CD8-positive, alpha-beta memory T cell (primary cell): ENCODE measurements at places on chromosomes 2 and 18. TPM values are rescaled to one million over a fixed set of nuclear protein-coding genes. Genes with fewer than 3 reads are reported as not detected.

Gene MAB21L4
- total RNA-seq: not detected

Gene CAVIN2
- total RNA-seq: not detected

Gene CYP27A1
- 1.2 TPM for total RNA-seq

Gene SERPINB13
- not detected for total RNA-seq

Gene TEX44
- not detected for total RNA-seq

Gene SLC35G4
- total RNA-seq: not detected

Gene PKDCC
- 0.28 TPM for total RNA-seq

- no peak for DNase-seq
These were observed 12.5 kb upstream of the PLEKHM3 start for GRCh38 chr2:208037564-208038487.

DNA sequence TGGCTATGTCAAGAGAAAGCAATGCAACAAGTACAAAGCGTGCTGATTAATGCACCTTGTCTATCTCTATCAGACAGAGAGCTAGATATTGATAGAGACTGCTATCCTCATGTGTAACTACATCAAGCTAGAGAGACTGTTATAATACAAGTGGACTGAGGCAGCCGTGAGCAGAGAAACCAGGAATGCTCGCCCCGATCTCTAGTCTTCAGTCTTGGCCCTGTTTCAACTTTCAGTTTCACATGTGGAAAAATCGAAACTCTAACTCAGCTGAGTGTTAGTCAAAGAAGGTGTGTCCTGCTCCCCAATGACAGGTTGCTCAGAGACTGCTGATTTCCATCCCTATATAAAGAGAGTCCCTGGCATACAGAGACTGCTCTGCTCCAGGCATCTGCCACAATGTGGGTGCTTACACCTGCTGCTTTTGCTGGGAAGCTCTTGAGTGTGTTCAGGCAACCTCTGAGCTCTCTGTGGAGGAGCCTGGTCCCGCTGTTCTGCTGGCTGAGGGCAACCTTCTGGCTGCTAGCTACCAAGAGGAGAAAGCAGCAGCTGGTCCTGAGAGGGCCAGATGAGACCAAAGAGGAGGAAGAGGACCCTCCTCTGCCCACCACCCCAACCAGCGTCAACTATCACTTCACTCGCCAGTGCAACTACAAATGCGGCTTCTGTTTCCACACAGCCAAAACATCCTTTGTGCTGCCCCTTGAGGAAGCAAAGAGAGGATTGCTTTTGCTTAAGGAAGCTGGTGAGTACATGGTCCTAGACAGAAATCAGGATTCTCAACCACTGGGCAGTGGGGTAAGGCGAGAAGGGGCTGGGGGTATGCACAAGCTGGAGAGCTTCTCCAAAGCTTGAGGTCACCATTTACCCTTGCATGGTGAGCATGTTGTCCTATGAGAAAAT is at the start of gene RSAD2:
Gene RSAD2 (plus strand): TSS at position 376 of the 903 bp plus-strand sequence. CDS start 24 bp downstream, at position 400.
- DNase-seq: peak; percentile 58

DNA sequence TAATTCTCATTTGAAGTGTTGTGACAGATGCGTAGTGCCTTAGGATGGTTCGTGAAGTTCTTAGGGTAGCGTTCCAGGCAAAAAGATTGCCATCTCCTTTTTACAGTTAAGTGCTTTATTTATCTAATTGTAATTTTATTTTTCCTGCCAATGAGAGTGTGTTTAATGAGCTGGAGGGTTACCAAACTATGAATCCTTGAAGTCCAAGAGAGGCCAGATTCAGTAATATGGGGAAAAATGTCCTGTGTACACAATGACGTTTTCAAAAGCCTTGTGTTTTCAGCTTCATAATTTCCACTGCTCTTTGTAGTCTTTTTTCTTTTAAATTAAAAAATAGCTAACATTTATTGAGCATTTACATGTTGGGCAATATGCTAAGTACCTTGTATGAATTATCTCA is 23.8 kb downstream of the ACYP2 start:
- DNase-seq: no peak

GRCh38 chr18:63997606-63998005 is 27.7 kb downstream of the SERPINB8 start:
- no peak for DNase-seq

DNA sequence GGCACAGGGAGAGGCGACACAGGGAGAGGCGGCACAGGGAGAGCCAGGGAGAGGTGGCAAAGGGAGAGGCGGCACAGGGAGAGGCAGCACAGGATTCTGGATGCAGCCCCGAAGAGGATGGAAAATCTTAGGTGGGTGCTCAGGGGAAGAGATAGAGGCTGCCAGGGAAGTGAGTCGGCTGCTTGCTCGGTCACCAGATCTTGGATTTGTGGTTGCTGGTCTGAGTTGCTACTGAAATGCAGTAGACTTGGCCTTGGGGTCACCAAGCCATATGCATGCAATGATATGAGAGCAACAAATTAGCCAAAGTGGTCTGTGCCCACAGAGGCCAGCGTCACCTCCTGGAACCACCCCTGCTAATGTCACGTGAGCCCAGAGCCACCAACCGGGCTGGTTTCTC is 117.2 kb upstream of the SALL3 start:
- no peak for DNase-seq

GRCh38 chr2:122237450-122237849 is 482.0 kb downstream of the TSN start:
- DNase-seq: no peak

DNA sequence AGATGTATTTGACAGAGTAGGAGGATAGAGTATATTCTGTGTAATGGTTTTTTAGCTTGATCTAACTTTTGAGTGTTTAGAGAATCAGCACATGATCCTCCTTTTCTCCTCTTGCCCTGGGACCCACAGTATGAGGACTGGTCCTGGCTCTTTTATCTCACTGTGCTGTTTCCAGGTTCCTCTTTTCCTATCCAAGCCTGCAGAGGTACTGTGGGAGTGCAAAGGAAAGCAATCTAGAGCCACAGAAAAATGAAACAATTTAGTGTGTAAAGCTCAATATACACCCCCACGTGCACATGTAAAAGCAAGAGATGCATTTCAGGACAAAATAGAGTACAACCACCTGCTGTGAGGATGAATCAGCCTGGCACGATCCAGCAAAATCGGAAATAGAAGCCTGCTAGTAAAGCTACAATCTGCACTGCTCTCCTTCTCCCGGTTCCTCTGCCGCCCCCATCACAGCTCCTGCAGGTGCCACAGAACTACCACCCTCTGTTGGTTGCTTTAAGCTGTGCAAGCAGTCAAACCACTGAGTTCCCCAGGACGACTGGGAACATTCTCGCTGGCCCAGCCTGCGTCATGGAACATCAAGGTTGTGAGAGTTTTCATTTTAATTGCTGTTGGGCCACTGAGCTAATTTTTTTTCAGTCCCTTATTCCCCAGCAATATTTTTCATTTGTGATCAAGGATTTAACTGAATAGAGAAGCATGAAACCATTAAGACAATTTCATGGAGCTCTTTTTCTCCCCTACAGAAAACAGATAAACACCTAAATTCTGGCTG is 47.8 kb upstream of the MAPRE3 start:
- no peak for DNase-seq

DNA sequence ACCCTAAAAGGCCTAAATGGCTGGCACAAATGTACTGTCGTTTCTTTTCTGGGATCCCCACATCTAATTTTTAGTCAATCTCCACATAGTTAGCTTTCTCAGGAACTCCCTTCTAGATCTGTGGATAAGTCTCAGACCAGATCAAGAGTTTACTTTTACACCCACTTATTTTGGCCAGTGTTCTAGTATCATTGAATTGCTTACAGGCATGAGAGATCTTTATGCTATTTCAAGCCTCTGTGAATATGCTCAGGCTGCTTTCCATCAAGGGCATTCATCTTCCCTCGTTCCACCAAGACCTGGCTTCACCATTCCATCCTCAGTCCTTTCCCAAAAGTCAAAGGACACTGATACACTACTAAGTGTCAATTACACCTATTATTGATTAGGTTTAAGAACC is 27.8 kb upstream of the SCN1A start:
- DNase-seq: no peak

DNA sequence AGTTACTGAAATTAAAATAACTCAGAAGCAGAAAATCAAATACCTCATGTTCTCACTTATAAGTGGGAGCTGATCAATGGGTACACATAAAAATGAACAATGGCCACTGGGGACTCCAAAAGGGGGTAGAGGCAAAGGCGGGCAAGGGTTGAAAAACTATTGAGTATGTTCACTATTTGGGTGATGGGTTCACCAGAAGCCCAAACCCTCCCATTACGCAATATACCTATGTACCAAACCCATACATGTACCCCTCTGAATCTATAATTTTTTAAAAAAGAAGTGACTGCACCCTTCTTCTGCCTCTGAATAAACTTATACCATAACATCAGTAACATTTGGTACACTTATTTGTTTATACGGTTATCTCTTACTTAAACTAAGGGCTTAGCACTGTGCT is 119.4 kb downstream of the ZRANB3 start:
- DNase-seq: no peak

DNA sequence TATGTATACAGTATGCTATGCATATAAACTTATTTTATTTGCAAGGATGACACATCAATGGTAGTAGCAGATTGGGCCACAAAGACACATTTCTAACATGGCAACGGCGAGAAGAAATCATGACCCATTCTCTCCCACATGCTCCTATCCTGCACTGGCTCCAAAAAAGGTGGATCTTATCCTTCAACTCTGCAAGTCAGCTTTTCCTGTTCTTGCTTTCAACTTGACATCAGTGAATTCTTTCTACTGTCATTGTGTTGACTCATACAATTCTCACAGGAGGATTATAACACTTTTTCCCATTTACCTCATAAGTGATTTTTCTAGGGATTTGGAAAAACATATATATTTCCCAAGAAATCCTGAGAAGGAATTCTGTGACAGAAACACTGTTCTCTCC is 53.1 kb downstream of the ACVR1 start:
- DNase-seq: no peak

DNA sequence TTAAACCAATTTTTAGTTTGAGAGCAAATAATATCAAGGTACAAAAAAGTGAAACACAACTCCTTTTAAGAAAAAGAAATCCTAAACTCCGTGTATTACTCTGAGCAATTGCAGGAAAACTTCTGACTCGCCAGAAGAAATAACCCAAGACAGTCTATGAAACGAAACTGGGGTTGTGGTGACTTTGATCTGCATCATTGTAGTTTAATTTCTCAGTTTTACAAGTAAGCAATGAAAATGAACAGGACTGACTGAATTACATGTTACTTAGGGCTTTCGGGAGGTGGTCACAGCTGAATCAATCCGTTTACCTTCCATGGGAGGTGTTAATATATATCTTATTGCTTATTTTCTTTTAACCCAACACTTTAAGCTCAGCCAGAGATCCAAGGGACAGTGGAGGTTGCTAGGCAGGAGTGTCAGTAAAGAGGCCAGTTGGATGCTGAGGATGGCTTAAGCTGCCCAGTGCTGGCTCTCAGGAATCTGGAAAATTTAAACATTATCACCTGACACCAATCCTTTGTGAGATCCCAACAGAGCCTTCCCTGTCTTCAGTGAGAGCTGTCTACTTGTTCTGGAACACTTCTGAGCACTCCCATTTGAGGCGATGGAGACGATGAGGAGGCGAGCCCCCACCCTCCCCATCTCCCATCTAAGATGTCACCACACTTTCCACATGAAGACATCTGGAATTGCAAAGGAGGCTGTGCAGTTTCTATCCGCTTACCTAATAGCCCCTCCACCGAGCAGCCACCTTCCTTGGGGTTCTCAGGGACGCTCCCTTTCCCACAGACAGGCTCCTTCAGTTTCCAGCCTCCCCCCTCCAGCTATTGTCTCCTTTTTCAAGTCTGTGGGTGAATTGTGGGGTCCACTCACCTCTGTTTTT is 3.6 kb upstream of the RAB31 start:
- DNase-seq: no peak

DNA sequence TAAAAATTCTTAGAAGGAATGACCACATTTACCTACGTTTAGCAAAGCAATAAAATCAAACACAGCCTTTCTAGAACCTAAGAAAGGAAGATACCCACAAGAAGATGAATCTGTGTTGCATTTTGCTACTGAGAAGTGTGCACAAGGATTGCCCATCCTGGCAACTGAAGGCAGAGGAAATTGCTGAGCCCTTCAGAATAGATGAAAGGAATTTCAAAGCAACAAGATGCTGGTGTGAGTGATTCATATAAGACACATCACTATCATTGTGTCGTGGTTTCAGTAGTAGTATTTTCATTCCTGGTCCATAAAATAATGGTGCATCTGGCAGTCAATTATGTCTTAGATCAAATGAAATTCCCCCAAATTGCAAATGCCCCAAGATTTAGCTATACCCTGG is 48.4 kb upstream of the ANKRD44 start:
- no peak for DNase-seq

GRCh38 chr2:172629586-172629985 is 73.7 kb downstream of the PDK1 start:
- DNase-seq: no peak

DNA sequence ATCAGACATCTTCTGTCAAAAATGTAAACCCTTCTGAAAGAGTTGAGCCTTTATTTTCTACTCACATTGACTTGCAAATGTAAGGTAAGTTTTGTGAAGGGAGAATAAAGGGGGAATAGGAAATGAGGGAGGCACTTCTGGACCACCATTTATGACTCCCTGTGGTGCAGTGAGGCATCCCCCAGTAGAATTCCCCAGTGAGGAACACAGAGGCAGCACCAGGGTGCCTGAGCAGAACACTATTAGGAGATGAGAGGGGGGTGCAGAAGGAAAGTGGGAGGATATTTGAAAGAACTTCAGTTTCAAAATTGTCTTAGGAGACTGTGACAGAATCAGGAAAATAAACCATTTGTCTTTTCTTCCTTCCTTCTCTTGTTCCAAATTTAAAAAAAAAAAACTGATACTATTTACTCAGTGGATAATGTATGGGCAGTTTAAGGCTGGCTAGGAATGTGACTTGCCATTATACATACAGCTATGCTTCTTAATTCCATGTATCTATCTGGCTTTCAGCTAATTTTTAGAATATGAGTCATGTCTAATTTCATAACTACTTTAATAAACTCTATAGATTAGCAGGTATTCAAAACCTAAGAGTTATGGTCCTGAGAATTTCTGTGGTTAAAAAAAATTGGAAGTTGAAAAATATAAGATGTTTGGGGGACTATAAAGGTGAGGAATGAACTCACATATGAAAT is 478.1 kb upstream of the CHAC2 start:
- no peak for DNase-seq

DNA sequence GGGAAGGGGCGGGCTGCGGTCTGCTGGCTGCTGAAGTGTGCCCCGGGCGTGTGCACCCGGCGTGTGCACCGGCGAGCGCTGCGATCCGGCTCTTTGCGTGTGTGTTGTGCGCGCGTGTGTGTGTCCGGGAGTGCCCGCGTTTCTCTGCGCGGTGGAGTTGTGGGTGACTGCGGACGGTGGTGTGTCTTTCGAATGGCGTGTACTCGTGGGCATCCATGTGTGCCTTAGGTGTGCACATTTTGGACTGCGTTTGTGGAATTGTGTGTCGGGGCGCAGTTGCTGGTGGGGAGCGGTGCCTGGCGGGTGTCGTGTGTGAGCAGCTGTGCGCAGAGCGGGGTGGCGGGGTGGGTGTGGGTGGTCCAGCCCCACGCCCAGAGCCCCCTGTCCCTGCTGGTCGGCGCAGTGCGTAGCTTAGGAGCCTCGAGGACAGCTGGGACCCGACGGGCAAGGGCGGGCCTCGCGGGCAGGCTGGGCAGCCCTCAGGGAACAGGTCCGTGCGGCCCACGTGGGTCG is 533 bp downstream of the HPCAL1 start:
- DNase-seq: peak; percentile 24
